ENCODE measurements at places on chromosomes 2 and 18.

GRCh38 chr18:74225193-74225840, 66.4 kb downstream of the CYB5A start:
- DNase-seq = no peak

- DNase-seq = no peak
These were observed 430.1 kb downstream of the FBXO15 start for GRCh38 chr18:73717570-73717969.

DNA sequence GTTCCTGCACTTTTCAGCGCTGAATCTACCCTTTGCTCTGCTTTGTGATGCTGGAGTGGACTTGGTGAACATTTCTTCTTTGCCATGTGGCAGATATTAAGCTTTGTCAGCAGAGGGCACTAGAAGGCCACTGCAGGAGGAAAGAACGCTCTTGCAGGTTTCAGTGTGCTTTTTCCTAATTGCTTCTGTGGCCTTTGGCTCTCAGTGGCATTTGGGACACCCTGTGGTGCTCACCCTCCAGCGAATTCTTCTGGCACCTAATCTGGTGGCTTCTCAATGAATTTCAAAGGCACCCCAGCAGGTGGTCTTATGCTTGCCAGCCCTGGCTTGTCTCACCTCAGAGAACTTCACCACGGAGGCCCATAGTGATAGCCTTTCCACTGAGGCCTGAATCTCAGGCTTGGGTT, 146.7 kb downstream of the MYO3B start:
- no peak for DNase-seq

GRCh38 chr2:71498261-71498701, 44.9 kb downstream of the DYSF start:
- DNase-seq = no peak

DNA sequence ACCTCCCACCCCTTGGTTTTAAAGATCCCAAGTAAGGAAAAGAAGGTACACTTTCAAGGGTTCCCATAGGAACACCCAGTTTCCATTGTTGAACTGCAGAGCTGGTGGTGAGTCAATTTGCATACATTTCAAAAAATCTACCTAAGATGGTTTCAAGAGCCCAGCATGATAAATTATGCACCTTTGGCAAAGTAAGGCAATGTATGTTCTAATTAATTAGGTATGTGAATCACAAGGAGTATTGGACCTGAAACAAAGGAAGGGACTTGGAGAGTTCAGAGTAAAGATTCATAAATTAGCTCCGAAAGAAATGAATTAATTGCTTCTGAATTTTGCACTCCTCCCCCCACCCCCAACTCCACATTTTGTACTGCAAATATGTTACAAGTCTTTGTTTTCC, 459.7 kb downstream of the LRATD1 start:
- no peak for DNase-seq

DNA sequence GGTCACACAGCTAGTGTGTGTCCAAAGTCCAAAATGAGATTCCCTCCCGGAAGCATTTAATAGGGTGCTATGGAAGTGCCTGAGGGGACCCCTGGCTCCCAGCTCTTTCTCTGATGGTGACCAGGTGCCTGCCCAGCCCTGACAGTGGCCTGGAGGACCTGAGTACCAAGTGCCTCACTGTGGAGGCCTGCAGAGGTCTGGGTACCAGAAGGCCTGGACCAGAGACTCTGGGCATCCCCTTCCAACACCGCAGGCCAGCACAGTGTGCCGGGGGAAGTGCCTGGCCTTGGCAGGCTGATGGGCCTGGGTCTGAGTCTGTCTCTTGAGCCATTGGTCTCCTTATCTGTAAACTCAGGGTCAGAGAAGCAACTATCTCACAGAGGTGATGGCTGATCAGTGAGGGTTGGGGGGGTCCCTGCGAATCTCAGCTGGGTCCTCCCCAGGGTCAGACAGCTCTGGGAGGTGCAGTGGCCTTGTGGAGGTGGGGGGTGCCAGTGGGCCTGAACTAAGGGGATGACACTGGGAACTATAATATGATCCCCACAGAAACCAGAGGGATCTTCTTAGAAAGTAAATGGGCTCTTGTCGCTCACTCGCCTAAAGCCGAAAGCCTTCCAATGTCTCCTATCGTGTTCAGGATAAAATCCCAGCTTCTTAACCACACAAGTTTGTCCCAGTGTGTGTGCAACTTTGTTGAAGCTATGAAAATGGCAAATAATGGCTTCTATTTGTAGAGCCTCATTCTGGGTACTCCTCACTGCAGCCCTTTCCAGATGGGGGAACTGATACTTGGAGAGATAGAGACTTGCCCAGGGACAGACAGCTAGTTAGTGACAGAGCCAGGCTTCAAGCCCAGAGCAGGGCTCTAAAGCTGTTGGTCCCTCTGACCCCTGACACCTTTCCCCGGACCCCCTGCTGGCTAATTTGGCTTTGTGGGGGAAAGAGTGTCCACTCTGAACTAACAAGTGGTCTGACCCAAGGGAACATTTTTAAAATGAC, 225.1 kb downstream of the TFCP2L1 start:
- no peak for DNase-seq

DNA sequence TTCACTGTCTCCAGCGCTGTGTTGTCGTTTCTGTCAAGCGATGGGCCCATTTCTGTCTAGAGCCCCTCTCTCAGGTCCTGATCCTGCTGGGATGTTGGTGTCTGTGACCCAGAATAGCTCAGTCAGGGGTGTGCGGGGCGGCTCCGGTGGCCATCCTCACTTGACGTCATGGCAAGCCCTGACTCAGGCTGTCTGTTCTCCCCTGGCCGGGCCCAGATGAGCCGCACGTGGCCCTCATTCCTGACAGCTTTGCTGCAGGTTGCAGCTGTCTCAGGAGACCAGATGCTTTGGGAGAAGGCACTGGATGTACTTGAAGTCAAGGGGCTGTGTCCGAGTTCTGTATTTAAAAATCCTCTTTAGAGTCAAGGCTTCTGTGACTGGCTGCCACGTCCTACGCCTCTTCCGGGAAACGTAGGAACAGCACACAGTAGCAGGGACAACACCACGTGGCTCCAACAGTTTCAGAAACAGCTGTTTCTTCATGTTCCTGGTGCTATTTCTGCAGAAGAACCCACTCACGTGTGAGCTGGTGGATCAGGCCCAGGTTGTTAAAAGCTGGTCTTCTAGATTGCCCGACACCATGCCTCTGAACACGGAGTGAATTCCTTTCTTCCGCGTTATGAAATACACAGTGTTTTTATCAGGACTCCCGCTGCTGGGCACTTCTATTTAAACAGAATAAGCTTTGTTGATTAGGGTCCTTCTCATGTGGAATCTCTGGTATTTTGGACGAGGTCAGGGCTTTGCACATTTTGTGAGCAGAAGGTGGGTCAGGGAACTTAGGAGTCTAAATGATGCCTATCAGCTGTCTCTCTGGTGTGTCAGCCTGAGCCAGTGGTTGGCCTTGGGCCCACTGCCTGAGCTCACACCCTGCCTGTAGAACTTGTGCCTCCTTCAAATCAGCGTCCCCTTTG, 28.3 kb upstream of the NTSR2 start:
- no peak for DNase-seq

- no peak for DNase-seq
These were observed 14.9 kb upstream of the UGT1A1 start for GRCh38 chr2:233745073-233745755.

- no peak for DNase-seq
These were observed 549 bp upstream of the DPP4 start for GRCh38 chr2:162074632-162074895.

Measured in stimulated activated CD8-positive, alpha-beta memory T cell treated with anti-CD3 and anti-CD28 coated beads, Interleukin-2, amount 100 ng/mL, for 1 hour (primary cell).